Stimulated activated CD8-positive, alpha-beta memory T cell treated with anti-CD3 and anti-CD28 coated beads, Interleukin-7, amount 100 ng/mL, for 4 hours (primary cell): ENCODE measurements at places on chromosomes 2 and 18.
A peak's percentile ranks its signal among the peaks of the same experiment; 100 is the strongest.

GRCh38 chr18:47790036-47790435 is 140.4 kb downstream of the SMAD2 start:
- DNase-seq, result no peak

GRCh38 chr2:68911246-68911645 is 40.0 kb upstream of the BMP10 start:
- no peak for DNase-seq

DNA sequence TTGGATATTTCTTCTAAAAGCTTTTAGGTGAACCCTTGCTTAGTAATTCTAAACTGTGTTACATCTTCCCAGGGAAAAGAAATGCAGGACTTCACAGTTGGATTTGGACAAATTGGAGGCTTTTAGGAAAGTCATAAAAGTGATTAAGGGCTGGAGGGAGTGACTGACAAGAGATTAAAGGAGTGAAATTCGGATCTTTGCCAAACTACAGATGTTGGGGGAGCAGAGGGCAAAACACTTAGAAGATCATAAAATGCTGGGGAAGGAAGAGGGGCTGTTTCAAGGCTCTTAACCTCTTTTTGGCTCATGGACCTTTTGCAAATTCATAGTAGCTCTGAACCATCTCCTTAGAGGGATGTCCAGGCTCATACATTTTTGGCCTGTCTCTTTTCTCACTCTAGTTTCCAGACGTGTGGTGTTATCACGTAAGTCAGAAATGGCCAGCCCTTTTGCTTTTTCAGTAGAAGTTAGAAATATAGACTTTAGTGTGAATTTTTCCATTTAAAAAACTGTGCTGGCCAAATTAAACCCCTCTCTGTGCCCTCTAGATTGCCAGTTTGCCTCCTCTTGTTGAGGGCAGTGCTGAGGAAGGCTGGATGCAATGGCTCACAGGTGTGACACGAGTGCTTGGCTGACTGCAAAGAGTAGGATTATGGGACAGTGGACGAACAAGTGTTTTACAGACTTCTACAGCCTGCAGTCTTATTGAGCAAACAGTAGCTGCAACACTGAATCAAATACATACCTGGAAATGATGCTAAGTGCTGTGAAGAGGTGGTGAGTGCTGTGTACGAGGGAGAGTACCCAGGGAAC is 109.9 kb downstream of the LYPD6B start:
- no peak for DNase-seq

GRCh38 chr2:70531419-70532086 is 22.1 kb downstream of the TGFA start:
- no peak for DNase-seq

DNA sequence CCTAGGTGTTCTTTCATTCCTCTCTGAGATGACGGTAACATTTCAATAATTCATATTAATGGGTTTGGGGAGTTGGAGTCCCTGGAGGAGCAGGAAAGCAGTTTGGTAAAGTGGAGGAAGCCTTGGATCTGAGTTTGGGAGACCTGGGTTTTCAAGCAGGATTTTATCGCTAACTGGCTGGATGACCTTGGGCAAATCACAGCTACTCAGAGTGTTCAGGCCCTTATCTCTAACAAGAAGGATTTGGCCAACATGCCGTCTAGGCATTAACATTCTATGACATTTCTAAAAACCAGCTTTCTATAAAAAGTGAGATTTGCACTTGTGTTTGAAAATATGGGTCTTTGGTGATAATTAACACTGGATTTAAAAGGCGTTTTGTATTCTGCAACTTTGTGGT is 59.7 kb upstream of the MEX3C start:
- DNase-seq, result no peak

- DNase-seq, result no peak
These were observed 597.5 kb downstream of the SLC4A3 start for GRCh38 chr2:220224691-220225543.

DNA sequence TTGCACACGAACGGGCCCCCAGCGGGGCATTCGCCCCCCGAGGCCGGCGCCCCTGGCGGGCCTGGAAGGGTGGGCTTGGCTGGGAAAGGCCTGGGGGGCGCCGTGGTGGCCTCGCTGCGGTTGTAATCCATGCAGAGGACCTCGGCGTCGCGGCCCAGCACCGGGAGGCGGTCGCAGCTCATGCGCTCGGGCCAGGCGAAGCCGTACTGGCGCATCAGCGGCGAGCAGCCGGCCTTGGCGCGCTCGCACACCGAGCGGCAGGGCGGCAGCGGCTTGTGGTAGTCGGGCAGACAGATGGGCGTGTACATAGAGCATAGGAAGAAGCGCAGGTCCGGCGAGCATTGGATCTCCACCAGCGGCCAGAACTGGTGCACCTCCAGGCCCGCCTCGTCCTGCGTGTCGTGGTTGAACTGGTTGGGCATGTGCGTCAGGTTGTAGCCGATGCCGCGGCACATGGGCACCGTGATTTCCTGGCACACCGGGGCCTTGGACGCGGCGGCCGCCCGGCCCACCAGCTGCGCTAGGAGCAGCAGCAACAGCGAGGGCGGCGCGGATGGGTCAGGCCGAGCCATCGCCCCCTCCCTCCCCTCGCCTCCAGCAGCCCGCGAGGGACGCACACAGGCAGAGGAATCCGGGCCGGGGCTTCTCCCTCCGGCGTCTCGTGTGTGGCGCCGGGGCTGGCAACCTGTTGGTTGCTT is 1.4 kb downstream of the FZD5 start:
- DNase-seq, result no peak

DNA sequence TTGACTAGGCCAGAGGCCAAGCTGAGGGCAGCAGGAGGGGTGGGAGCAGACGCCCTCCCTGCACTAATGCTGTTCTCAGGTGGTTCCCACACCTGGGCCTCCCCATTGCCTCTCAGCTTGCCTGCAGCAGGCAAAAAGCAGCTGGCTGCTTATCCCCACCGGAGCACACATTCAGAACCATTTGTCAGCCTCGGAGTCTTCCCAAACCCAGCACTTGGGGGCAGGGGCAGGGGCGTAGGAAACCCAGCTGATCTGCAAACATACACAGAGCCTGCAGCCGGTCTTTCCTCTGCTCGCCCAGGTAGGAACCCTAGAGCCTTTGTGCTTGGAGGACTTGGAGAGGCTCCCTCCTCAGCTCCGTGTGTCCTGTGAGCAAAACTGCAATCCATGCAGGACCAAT is 249.8 kb downstream of the CYP26B1 start:
- DNase-seq, result no peak

DNA sequence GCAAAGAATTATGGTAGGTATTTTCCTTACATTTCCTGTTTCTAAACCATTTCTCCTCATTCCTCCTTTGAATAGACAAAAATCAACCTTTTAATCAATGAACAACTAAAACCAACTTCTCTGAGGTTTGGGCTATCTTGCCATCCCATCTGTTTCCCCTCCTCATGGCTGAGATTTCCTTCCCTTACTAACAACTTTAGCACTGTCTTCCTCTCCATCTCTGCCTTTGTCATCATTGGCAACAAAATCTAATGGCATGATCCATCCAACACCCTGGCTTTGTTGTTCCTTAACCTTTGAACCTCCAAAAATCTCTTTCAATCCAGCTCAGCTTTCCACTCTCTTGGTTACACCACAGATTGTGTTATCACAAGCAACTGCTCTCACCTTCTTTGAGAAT is 95.3 kb upstream of the FAM136A start:
- no peak for DNase-seq

DNA sequence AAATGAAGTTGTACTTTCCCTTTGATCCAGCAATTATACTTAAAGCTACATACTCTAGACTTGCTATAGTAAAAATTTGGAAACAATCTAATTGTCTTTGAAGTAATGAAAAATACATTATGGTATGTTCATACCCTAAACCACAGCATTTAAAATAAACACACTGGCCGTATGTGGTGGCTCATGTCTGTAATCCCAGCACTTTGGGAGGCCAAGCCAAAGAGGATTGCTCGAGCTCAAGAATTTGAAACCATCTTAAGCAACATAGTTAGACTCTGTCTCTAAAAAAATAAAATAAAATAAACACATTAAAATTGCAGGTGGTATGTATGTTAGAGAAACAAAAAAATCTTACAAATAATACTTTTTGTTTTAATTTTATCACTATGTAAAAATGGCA is 208.1 kb upstream of the KLHL14 start:
- DNase-seq, result no peak

DNA sequence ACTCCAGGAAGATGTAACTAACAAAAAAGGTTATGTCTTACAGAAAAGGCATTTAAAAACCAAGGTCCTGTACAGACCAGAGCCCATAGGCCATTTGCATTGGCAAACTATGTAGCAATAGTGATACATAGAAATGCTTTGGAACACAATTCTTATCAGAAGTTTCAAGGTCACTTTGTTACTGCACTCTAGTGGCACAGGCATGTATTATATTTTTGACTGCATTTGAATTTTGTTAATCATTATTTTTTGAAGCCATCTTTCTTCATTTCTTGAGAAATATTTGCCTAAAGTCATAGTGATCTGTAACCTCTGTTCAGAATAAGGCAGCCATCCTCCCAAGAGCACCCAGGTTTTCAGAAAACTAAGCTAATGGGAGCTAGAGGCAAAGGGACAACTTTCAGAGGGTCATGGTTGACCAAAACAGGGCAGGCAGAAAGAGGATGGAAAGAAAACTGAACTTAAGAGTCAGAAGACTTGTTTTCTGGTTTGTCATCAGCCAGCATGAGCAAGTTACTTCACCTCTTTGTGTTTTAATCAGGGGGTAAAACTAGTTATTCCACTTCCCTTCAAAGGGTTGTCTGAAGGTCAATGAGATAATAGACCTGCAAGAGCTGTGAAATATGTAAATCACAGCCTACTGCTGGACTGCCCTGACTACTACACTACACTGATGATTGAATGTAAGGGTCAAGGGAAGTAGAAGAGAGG is 41.5 kb downstream of the SLC38A11 start:
- no peak for DNase-seq

DNA sequence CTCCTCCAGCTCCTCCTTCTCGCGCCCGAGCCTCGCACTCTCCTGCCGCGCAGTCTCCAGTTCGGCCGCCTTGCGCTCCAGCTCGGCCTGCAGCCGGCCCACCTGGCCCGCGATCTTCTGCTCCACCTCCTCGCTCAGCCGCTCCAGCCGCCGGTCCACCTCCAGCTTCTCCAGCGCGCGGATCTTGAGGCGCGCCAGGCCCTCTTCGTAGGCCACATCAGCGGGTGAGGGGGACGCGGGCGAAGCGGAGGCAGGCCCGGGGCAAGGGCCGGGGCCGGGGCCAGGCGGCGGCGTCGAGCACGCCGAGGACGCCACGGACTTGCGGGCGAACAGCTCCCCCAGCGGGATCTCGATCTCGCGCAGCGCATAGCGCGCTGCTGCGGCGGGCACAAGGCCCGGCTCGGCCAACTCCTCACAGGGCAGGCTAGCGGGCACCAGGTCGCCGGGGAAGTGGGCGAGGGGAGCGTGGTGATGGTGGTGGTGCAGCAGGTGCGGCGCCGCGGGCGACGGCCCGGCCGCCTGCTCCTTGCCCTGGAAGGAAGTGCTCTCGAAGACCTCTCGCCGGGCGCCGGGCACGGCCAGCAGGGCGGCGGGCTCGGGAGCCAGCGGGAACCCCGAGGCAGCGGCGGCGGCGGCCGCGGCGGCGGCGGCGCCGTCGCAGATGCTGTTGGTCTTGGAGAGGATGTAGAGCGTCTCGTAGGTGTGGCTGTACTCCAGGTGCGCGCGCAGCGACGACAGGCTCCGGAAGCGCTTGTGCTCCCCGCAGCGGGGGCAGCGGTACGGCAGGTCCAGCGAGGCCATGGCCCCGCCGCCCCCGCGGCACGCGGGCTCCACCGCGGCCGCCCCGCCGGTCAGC is 15.2 kb downstream of the FBXO41 start:
- DNase-seq, result peak; percentile 72

- DNase-seq, result no peak
These were observed 420.6 kb downstream of the IRS1 start for GRCh38 chr2:226378753-226379705.

GRCh38 chr2:24203029-24203786 is 28.4 kb downstream of the FAM228A start:
- no peak for DNase-seq

GRCh38 chr2:217095511-217096205 is 235.8 kb upstream of the TNP1 start:
- DNase-seq, result no peak

DNA sequence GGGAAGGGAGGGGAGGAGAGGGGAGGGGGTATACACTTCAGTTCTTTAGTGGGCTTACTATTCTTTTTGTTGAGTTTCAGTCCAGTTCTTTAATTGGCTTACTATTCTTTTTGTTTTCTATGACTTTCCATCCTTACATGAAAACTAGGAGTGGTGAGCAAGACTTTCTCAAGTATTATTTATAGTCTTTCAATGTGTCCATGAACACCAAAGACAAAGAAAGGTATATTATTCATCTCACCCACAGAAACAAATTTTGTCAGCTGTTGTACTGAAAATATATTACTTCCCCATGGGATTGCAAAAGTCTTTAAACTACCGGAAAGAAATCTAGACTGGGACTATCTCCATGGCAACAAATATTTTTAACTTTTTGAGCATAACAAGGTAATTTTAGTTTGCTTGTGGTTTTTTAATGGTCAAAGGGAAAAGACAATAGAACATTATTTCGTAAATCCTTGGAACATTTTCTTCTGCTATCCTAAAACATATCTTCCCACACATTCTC is 17.6 kb downstream of the ADAM17 start:
- DNase-seq, result no peak

DNA sequence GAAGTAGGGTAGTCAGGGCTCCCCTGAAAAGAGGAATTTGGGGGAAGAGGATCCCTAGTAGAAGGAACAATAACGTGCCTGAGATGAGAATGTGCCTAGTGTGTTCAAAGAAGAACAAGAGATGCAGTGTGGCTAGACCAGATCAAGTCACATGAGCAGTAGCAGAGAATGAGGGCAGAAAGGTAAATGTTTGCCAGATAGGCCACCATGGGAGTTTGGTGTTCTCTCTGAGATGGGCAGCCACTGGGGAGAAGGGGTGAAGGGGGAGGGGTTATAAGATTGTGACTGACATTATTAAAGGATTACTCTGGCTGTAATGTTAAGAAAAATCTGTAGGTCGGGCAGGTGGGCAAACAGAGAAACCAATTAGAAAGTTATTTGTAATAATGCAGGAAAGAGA is 166.0 kb downstream of the LCLAT1 start:
- no peak for DNase-seq

- no peak for DNase-seq
These were observed 222.3 kb downstream of the HDAC4 start for GRCh38 chr2:239178484-239178883.

DNA sequence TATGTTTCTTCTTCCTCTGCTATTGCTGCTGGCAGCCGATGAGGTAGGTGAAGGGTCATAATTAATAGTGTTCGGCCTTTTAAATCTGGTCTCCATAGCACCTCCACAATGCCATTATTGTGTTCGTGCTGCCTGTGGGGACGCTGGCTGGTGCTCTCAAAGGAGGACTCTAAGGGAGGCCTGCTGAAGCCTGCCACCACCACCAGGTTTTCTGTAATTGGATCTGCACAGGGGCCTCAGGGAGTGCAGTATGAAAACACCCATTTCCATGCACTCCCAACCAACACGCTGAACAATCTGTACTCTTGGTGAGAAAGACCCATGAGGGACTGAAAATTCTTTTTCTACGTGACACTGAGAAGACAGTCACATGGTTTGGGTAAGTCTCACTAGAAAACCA is 17.6 kb upstream of the CLIP4 start:
- DNase-seq, result no peak

GRCh38 chr18:56168049-56168781 is 470.2 kb downstream of the TXNL1 start:
- no peak for DNase-seq
